ENCODE measurements at places on chromosomes 4 and X.

DNA sequence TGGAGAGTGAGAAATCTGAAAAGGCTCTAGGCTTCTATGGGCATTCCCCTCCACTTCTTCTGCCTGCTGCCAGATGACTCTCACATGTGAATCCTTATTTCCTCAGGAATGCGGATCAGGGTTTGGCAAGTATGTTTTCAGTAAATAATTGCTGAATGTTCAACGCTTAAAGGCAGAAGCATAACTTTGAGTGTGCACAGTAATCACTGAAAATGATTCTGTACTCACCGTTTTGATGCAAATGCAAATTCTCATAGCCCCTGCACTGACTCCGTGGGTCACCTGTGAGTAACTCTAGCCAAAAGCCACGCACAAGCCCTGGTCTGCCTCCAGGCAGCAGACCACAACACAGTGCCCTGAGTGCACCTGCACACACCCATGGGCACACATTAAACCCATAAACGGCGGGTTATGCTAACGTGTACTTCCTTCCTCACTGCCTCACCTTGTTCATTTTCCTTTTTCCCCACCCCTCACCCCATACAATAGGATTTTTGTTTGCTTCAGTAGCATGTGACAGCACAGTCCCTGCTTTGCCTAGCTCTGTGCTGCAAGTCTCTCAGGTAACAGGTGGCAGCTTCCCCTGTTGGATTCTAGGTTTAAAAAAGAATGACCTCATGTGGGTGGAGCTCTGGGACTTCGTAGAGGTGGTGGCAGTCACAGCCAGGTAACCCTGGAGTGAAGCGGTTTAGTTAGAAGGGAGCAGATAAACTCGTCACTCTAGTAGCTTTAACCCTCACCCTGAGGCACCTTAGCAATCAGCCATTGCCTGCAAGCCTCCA lies at the start of gene ARHGEF38:
Gene ARHGEF38, plus strand, starts transcription at position 656 of the 782 bp plus-strand sequence. CDS start 146 bp downstream, outside the sequence.
- no peak for DNase-seq

- DNase-seq = no peak
Measured at GRCh38 chr4:75671802-75672421, 1.3 kb downstream of the G3BP2 start.

- no peak for DNase-seq
Measured at GRCh38 chrX:4588893-4589292, 875.4 kb upstream of the PRKX start.

GRCh38 chr4:61220556-61220955 lies 20.4 kb downstream of the ADGRL3 start:
- DNase-seq = no peak

DNA sequence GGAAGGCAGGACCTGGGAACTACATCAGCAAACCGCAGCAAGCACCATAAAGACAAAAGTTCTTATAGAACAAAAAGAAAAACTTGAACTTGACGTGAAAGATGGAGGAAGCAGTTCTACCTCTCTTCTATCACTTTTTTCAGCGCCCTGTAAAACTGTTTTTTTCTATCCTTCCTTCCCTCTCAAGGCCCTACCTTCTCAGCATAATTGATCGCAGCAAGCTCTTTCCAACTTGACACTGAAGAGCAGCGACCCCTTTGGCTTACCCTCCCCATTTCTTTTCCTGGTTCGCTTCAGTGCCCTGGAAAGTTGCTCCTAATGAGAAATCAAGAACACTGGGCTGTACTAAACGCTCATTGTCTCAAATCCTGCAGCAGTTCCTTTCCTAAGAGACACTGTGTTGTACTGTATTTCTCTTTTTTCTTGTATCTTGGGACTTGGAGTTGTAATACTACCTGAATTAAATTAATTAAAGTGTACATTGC lies 150.6 kb upstream of the SLC4A4 start:
- DNase-seq = no peak

- DNase-seq = no peak
Measured at GRCh38 chrX:43345166-43345565, 310.9 kb upstream of the MAOA start.

DNA sequence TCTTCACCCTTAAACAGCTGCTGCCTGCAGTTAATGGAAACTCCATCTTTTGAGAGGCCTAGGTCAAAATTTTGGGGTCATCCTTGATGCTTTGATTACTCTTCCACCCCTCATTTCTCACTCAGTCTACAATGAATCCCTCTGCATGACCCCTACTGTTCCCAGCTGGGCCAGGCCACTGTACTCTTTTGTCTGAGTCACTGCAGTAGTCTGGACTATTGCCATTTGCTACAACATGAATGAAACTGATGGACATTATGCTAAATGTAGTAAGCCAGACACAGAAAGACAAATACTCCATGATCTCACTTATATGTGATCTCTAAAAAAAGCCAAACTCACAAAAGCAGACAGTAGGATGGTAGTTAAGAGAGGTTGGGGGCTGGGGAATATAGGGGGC lies 28.3 kb downstream of the STK32B start:
- no peak for DNase-seq

DNA sequence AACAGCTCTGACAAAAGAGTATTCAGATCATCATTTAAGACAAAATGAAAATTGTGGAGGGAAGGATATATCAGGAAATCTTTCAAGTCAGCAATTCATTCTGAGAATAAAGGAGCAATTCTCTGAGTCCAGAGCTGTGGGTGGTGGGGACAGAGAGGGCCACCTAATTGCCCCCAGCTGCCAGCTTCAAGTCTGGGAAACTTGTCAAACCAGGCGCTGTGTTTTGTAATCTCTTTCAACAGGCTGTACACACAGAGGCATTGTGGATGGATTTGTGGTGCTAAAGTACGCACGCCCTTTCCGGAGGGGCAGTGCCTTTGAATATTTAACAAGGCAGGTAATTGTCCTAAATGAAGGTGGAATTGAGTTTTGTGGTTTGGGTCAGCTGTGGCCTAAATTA lies 591.1 kb upstream of the BOD1L1 start:
- no peak for DNase-seq

DNA sequence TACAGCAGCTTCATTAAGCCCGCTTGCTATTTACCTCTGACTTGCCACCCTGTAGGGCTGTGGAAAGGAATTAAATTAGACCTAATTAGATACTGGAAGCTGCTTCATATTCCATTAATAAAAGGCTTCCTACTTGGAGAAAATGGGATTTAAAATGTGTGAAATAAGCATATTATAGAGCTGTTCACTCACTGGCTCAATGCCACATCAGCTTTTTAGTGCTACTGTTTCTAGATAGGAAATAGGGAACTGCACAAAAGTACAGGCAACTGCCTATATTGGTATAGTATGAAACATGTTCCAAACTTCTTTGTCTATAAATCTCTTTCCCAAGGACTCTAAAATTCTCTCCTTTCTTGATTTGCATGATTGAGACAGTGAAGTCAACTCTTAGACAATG lies 407.9 kb upstream of the AADAT start:
- no peak for DNase-seq

GRCh38 chr4:16627999-16628398 lies 270.4 kb downstream of the LDB2 start:
- DNase-seq = no peak

- no peak for DNase-seq
Measured at GRCh38 chr4:100696531-100696930, 178.7 kb upstream of the EMCN start.

DNA sequence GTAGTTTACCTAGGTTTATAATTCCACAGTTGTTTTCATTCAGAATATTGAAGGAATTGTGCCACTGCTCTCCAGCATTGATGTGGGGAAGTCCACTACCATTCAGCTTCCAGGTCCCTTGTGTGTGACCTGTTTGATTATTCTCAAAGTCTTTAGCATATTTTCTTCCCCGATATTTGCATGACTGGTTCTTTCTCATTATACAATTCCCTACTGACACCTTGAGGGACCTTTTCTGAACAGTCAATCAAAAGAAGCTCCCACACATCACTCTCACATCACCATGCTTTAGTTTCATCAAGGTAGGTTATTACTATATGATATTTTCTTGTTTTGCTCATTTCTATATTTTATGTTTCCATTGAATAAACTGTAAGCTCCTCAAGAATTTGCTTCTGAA lies 44.1 kb downstream of the SLC39A8 start:
- DNase-seq = no peak

DNA sequence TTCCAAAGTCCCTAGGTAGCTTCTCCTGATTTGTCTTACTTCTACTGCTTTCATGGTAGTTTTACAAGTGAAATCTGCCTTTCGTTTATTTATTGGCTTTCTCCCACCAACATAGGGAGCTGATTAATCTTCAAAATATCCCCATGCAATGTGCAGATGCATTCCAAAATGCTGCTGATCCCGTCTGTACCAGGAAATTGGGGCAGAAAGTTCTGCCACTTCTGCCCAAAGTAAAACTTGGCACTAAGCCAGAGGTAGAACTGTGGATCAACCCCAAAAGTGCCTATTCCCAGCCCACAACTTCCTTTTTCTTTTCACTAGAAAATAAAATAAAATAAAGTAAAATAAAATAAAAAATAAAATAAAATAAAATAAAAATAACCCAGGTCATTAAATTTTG lies 47.3 kb upstream of the PPARGC1A start:
- DNase-seq = no peak

DNA sequence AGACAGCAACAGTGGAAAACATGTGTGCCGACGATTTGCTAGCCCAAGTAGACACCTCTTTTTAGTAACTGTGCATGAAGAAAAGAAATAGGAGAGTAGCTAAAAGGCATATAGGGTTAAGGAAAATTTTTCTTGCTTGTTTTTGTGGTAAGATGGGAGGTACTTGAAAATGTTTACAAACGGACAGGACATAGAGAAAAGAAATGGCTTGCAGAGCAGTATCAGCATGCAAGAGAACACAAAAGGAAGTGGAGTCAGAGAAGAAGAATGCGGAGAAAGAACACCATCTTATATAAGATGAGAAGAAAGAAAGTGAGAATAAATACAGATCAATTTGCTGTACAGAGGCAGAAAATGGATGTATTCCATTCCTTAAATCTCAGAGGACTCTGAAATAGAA lies 263.7 kb upstream of the ETNPPL start:
- no peak for DNase-seq

- no peak for DNase-seq
Measured at GRCh38 chr4:176593943-176594342, 198.8 kb downstream of the VEGFC start.

GRCh38 chr4:579543-580175 lies 3.6 kb upstream of the TMEM271 start:
- DNase-seq = no peak

- DNase-seq = peak; percentile 95
Measured at GRCh38 chr4:38318737-38319455, 345.1 kb upstream of the KLF3 start.

DNA sequence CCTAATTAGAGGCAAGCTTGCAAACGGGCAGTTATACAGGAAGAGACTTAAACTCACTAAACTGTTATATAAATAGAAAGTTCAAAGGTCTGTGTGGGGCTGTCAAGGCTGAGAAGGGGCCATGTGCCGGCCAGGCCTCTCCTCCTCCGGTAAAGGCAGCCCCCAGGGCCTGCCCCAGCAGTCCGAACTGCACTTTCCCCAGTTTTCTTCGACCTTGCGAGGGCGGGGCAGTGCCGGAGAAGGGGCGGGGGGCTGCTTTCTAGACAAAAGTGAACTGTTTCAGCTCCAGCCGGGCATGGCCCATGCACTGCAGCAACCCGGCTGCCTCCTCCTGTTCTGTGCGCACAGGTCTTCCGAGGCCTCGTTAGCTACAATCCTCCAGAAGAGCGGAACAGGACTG lies 4.1 kb downstream of the AFF2 start:
- no peak for DNase-seq

GRCh38 chr4:146049802-146050201 lies 111.2 kb upstream of the ZNF827 start:
- no peak for DNase-seq

DNA sequence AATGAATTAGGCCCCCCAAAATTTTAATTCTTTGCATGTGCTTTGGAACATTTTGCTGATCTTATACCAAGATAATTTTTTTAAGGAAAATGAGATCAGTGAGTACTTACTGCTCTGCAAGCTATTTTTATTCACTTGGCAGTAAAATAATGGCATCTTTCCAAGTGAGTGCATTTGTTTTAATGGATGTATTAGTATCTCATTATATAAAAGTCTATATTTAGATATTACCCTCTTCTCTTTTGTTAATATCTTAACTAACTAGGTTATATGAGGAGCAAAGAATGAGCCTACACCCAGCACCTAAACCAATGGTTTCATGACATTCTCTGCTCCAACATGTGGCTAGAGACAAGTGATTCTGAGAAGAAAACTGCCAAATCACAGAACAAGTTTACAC lies 21.1 kb upstream of the ARAF start:
- no peak for DNase-seq

GRCh38 chr4:37802068-37802666 lies 24.3 kb upstream of the PGM2 start:
- DNase-seq = peak; percentile 48

DNA sequence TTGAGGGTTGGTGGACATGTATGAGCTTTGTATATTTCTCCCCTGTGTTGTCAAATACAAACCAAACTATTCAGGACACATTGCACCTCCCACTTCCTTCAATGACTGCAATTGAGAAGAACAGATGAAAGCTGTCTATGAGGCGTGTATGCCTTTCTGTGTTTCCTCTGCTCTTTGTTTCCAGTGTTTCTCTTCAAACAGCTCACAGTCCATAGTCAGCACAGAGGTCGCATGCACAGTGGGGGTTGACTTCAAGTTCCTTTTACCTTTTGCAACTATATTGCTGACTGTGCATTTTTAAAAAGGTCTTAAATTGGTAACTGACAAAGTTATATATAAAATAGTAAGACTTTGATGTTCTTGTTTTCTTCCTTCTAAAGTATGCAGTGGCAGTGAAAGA lies 957.8 kb downstream of the C4orf33 start:
- DNase-seq = no peak

DNA sequence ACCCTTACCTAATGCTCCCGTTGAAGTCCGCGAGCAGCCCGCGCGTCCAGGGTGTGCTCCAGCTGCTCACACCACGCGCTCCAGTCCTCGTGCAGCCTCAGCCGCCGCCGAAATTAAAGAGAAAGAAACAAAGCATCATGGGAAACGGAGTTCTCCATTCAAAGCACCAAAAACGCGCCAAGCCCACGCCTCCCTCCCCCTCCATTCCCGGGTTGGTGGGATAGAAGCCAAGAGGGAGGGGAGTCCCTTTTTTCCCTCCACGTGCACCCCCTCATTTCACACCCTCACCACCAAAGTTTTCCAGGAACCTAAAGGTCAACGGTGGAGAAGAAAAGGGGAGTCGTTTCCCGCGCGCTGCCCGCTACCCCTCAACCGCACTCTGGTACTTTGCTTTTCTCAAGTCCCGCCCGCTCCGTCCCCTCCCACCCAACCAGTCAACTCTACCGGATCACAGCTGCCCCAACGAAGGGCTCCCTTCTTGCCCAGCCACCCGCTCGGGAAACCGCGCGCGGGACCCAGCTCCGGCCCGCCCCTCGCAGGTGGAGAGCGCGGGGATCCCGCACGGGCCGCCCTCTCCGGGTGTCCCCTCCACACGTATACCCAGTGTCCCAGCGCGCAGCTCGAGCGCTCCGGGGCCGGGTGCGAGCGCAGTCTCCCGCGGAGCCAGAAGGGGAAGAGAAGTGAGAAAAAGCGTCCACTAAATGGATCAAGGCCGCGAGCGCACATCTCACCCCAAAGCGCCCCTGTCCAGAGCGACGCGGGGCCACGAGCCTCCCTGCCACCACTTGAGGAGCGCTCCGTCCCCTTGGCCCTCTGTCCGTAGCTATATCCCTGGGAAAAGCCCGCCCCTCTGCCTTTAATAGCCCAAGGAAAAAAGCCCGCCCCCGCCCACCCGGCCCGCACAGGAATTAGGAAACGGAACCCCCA lies 65.1 kb upstream of the CCDC160 start:
- peak; percentile 27 for DNase-seq
